ENCODE measurements at places on chromosomes 3 and 15.

DNA sequence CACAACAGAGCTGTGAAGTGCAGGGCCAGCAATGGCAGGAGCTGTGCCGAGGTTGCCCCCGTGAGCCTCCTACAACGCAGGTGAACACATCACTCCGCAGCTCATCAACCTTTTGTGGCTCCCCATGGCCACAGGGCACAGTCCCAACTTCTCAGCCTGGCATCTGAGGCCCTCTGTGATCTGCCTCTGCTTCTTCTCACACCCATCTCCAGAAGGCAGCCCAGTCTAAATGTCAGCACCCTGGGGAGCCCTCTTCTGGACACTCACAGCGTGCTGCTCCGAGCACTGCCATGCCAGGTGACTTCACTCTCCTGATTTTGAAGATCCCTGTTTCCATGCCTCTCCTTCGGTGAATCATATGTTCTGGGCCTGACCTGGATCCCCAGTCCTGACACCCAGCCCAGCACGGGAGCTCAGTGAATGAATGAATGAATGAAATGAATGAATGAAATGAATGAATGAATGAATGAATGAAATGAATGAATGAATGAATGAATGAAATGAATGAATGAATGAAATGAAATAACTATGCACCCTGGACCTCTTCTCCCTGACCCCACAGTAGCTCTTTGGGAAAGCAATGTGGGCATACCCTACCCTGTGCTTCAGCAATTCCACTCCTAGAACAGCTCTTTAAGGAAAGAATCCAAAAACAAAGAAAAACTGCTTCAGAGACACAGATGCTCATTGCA lies 17.9 kb upstream of the SKIC8 start:
- no peak for DNase-seq

DNA sequence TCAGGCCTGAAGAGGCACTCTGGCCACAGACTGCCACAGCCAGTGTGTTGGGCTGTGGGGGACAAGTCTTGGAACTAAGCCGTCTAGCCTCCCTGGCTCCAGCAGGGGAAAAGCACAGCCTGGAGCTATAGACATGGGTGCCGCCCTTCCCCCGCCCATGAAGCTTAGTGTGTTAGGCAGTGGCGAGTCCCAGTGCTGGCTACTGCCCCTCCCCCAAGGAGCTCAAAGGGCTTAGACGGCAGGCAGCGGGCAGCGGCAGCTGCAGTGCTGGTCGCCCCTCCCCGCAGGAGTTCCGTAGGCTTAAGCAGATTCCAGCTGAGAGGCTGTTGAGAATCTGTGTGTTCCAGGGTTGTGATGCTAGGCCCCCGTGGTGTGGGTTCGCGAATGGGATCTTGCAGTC lies 135.8 kb upstream of the RORA start:
- DNase-seq, result no peak

DNA sequence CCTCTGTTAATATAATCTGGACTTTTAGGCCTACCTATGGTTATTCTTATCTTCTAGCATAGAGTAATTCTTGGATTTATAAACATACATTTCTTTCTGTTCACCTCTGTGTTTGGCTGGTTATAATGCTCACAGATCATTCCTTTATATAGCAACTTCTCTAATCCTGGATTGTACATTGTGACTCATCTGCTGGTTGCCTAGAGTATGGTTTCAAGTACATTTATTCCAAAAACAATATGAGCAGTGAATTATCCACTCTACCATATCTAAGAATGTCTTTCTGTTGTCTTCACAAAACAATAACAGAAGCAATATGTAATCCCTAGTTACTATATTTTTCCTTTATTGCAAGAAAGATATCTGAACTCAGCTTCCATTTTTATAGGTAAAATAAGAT lies 35.3 kb downstream of the FSIP1 start:
- no peak for DNase-seq

DNA sequence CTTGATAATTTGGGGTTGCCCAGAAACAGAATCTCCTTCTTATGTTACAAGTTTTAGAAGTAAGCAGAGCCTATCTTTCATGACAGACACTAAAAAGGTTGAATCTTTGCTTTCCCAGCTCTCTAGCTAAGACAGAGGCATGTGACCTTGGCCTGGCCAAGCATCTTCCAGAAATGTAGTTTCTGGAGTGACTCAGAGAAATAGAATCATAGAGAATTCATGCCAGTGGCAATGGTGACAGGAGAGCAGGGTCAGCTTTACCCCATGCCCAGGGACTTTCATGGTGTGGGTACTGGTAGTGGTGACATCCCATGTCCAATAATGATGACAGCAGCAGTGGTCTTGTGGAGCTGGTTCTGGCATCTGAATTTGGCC lies 4.0 kb upstream of the PARP6 start:
- DNase-seq, result no peak

Data from kidney capillary endothelial cell (primary cell).